ENCODE measurements at places on chromosomes 7 and 10. TPM values are rescaled to one million over a fixed set of nuclear protein-coding genes. Genes with fewer than 3 reads are reported as not detected.

TRIM50 gene
- not detected for total RNA-seq

CALCR gene
- not detected for total RNA-seq

FAM131B gene
- total RNA-seq = 0.32 TPM

AKR1B15 gene
- total RNA-seq = not detected

AHR gene
- 55.7 TPM for total RNA-seq

SLC16A9 gene
- 9.8 TPM for total RNA-seq

EFCAB10 gene
- not detected for total RNA-seq

C10orf67 gene
- not detected for total RNA-seq

NUTM2E gene
- not detected for total RNA-seq

ZNF789 gene
- 20.6 TPM for total RNA-seq

MYOZ1 gene
- 3.3 TPM for total RNA-seq

GNGT1 gene
- not detected for total RNA-seq
